ENCODE measurements at places on chromosomes 4 and X.

DNA sequence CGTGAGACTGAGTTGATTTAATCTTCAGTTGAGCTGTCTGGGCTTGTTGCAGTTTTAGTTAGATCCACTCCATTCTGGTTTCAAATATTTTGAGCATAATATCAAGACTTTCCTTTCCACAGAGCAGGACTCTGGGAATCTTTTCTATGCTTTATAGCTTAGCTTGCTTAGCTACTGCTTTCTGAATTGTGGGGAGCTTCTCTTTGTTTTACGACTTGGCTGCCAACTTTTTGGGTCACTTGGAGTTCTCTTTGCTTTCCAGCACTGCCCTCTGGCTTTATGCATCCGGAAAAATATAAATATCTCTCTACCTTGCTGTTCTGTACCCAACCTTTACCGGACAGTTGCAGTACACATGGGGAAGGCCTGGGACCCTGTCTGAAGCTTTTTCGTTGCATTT, 292.1 kb downstream of the STIM2 start:
- DNase-seq, result no peak

DNA sequence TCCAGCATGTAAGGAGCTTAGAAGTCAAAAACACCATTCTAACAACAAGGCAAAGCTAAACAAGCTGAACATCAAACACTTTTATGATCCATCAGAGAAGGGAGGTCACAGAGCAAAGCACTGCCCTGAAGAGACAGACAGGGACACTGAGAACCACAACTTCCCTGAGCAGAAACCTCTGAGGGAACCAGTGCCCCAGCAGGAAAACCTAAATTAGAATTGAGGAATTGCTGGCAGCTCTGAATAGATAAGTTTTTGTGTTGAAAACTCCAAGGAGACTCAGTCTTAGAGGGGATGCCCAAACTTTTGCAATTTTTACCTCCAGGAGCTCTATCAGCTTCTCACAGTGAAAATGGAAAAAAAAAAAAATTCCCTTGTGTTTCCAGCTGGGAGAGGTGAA, 83.0 kb upstream of the MAPK10 start:
- no peak for DNase-seq

GRCh38 chr4:174474457-174475075, 47.7 kb downstream of the HPGD start:
- no peak for DNase-seq

DNA sequence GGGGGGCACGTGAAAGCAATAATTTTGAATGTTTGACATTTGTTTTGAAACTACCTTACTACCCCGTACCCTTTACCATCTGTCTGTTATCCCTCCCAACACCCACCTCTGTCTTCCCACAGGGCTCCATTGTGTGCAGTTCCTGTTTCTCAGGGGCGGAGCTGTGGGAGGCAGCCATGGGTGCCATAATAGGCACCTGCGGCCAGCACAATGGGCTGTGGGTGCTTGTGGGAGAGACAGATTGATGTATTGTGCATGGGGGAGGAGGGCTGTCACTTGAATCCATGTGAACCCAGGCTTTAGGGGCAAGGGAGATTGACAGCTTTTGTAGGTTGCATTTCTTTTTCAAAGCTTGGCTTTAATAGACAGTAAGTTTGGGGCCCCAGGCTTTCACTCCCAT, 122.6 kb upstream of the CXorf66 start:
- DNase-seq, result no peak

- no peak for DNase-seq
Measured at GRCh38 chr4:90099812-90100211, 27.4 kb upstream of the CCSER1 start.

GRCh38 chr4:100786481-100786880, 268.7 kb upstream of the EMCN start:
- DNase-seq, result no peak

DNA sequence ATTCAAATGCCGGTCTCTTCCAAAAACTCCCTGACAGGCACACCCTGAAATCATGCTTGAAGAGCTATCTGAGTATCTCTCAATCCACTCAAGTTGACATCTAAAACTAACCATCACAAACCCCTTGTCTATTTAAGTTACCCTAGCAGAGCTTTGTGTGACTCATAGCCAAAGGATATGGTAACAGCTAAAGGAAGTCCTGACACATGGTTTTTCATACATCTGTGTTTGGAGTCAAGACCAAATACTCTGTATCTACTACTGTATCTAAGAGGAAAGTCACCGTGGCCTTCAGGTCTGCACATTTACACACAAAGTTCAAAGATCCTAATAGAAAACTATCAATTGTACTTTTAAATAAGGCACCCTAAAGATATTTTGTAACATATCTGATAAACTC, 239.6 kb upstream of the VCX start:
- DNase-seq, result no peak

GRCh38 chr4:151316645-151317044, 8.8 kb downstream of the SH3D19 start:
- no peak for DNase-seq

GRCh38 chr4:3436798-3437581, 4.8 kb upstream of the HGFAC start:
- DNase-seq, result peak; percentile 16

GRCh38 chr4:108696160-108696559, 45.8 kb downstream of the OSTC start:
- no peak for DNase-seq

DNA sequence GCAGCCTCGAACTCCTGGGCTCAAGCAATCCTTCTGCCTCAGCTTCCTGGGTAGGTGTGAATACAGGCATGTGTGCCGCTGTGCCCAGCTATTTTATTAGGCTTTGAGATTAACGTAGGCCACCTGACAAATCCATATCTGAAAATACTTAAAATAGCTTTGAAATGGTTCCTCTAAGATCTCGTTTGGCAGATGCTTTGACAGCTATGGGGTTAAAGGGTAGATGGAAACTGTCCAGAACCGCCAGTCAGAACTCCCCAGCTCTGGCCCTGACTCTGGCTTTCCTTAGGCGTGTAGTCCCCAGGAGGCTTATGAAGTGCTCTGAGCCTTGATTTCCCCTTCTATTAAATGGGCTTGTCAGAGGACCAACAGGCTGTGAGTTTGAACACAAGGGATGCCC, 32.8 kb upstream of the STIM2 start:
- DNase-seq, result no peak

- DNase-seq, result no peak
Measured at GRCh38 chr4:128862608-128863311, 53.3 kb downstream of the JADE1 start.

DNA sequence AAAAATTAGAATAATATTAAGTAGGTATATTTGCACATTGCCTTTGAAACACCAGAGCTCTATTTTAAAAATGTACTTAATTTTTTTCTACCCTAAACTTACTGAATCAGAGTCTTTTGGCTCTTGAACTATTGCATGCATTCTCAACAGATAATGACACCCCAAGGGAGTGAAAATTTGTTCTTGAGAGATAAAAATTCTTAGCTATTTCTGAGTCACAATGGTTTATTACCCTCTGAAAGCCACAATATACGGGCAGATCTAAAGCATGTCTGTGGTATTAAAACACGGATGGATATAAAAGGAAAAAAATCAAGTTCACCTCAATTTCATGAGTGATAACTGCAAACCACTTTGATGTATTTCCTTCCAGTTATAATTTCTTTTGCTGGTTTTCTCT, 636.3 kb upstream of the FTHL17 start:
- DNase-seq, result no peak

- no peak for DNase-seq
Measured at GRCh38 chr4:15649914-15650545, 5.1 kb downstream of the FBXL5 start.

DNA sequence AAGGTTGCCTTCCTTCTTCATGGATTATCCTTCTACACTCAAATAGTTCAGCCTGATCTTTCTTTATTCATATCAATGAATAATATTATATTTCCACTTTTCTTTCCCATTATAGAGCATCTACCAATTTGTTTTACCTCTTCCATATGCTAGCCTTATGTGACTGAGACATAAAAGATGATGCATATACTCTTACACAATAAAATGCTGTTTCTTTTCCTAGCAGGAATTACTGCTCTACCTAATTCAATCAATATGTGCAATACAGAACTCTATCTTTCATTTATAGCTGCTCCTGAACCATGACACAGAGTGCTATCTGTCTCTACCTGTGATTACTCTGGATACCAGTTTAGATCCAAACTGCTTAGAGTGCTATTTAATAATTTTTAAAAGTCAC, 2334.0 kb downstream of the PCDH7 start:
- no peak for DNase-seq

DNA sequence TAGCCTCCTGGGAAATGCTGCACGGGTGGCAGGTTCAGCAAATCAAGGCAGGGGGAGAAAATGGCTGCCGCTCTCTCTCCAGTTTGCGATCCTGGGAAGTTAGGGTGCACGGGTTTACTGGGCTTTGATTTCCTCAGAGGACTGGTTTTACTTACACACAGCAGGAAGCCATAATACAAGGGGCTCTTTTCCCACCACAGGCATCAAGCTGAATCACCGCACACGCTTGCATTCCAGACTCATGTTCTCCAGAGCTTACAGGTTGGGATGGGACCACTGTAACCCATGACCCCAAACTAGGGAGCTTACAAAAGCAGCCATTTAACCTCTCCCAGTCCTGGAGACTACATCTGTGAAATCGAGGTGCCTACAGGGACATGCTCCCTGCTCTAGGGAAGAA, 159.8 kb downstream of the DHRSX start:
- DNase-seq, result no peak

DNA sequence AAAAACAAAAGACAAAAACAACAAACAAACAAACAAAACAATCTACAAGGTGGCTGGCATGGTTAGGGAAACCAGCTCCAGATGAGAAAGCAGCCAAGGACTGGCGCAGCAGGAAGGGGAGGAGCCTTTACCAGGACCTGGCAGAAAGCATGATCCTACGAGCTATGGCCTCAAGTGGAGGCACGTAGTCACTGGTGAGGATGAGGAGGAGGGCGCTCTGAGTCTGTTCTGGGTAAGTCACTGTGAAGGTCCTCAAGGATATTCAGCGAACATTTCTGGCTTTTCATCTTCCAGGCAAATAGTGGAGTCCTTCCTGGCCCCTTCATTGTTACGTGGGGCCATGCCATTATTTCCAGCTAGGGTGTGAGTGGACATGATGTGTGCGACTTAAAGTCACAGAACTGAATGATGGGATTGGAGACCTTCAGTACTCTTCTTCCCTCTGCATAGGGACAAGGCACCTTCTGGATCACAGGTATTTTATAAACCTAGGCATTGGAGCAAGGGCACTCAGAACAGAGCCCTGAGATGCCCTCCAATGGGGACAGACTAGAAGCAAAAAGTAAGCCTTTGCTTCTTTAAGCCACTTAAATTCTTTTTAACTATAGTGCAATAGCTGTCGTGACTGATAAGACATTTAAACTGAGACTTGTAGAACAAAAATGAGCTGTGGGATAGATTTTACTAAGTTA, 771.3 kb downstream of the RAB28 start:
- no peak for DNase-seq

- DNase-seq, result no peak
Measured at GRCh38 chr4:15778289-15779241, at the start of gene CD38. CD38 (plus strand) TSS chr4:15778328; CDS start chr4:15778415, 87 bp downstream.

- no peak for DNase-seq
Measured at GRCh38 chr4:20682853-20683252, 17.4 kb upstream of the PACRGL start.

DNA sequence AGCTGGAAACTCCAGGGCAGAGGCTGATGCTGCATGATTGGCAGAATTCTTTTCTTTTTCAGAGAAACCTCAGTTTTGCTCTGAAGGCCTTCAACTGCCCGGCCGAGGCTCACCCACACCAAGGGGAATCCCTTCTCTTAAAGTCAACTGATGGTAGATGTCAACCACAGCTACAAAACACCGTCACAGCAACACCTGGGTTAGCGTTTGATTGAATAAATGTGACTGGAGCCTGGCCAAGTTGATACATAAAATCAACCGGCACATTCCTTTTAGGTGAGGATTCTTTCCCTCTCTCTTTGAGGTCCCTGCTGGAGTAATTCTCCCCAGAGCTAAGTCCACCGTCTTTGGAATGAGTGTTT, 15.2 kb upstream of the KIAA0232 start:
- DNase-seq, result no peak

GRCh38 chr4:87913896-87914295, 61.6 kb upstream of the SPP1 start:
- no peak for DNase-seq

DNA sequence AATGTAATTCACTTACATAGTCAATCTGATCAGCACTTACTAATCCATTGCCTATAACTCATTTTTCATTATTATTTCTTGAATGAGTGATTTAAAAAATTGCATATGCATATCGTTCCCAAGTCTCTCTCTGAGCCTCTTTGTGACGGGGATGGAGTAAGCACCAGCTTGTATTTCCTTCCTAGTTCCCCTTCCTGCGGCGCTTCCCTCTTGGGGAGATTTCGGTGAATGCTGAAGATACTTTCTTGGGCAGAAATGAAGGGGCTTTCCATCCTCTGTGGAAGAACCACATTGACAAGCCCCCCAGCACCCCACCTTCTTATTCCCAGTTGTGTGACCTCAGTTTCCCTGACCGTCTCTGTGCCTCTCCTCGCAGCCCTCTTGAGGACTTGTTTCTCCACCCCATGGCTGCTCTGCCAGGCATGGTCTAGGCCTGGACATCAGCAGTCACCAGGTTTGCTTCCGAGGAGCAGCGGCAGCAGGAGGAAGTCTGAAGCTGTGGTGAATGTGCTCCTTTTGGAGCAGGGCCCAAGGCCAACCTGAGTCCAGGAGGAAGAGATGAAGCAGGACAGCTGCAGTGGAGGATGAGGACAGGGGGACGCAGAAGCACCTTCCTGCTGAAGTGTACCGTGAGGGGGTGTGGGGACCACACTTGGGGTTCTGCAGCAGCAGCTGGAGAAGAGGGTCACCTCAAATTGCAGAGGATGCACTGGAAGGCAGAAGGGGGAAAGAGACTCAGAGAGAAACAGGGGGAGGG, 124.9 kb downstream of the IRF2 start:
- no peak for DNase-seq

DNA sequence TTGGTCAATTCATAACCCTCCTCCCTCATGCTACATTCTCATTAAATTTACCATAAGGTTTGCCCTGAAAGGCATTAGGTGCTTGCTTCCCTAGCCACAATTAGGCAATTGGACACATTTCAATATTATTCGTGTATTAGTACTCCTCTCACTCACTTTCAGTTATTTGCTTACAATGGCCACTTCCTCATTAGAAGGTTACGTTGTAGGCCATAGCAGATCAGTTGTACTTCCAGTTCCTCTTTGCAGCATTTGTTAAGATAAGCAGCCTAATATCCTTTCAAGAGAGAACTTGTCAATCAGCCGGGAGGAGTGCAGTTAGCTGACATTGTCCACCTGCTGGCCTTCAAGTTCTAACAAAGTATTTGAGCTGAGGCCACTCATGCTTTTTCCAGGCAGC, 1017.2 kb downstream of the PCDH7 start:
- DNase-seq, result no peak

- DNase-seq, result no peak
Measured at GRCh38 chr4:153566631-153567150, 100.5 kb downstream of the TMEM131L start.

- DNase-seq, result no peak
Measured at GRCh38 chr4:24369507-24370029, 214.8 kb downstream of the DHX15 start.

GRCh38 chrX:13463608-13464007, 105.8 kb upstream of the EGFL6 start:
- peak; percentile 59 for DNase-seq

All from GM04503 (cell line).